Skeletal muscle cell (primary cell): ENCODE measurements at places on chromosomes 5 and 9.

DNA sequence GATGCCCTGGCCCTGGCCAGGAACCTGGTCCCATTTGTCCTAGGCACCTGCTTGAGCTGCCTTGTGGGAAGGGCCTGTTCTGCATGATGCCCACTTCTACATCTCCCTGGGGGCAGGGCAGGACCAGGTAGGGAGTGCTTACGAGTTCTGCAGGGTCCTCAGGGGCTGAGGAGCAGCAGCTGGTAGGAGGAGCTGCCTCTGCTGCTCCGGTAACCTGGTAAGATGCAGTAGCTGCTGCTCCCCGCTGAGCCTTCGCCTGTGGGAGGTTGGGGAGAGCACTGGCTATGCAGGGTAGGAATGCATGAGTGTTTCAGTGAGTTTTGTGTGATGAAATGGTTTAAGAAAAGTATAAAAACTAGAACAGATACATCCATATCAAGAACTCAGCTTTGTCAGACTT is 13.6 kb downstream of the LRRC8A start:
- no peak for DNase-seq

DNA sequence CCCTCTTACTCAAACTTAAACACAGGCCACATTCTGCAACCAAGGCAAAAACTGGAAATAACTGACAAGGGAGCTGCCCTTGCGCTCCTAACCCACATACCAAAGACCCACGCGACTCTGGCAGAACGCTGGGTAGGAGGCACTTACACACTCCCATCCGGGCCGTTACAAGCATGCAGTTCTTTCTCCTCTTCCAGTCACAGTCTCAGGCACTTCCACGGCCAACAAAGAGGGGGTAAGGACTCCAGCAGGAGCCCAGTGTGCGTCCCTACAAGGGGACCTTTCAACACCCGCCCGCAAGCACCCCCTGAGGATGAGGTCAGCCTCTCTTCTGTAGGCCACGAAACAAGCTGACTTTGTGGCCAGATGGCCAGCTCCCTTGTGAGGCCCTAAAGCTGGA is 57.4 kb downstream of the SERINC5 start:
- DNase-seq = no peak

GRCh38 chr5:65961633-65962032 is 35.3 kb downstream of the ERBIN start:
- peak; percentile 17 for DNase-seq

GRCh38 chr9:3746296-3747275 is 220.8 kb upstream of the RFX3 start:
- peak; percentile 71 for DNase-seq

DNA sequence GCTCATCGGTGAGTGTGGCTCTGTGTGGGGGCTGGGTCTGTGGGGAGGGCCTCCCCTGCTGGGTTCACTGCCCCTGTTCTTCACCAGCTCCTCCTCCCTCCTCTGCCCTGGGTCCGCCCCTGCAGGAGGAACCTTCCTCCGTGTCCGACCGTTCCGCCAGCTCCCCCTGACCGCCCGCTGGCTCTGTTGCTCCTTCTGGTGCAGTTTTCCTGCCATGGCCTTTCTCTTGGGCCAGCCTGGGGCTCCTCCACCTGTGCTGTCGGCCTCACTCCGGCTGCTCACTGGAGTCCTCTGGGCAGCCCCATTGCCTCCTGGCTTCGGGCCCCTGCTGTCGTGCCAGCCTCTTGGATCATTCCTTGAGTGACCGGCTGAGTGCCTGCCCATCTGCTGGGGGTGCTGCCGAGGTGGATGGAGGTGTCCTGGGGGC is 12.3 kb downstream of the RNU6ATAC start:
- DNase-seq = no peak

- no peak for DNase-seq
Measured at GRCh38 chr9:129850821-129851550, 15.7 kb downstream of the USP20 start.

- DNase-seq = peak; percentile 60
Measured at GRCh38 chr5:126998201-126998631, 32.1 kb downstream of the MARCHF3 start.

GRCh38 chr5:6317116-6317798 is 61.1 kb downstream of the MED10 start:
- no peak for DNase-seq

GRCh38 chr9:113853333-113853732 is 22.8 kb upstream of the ZNF618 start:
- no peak for DNase-seq

DNA sequence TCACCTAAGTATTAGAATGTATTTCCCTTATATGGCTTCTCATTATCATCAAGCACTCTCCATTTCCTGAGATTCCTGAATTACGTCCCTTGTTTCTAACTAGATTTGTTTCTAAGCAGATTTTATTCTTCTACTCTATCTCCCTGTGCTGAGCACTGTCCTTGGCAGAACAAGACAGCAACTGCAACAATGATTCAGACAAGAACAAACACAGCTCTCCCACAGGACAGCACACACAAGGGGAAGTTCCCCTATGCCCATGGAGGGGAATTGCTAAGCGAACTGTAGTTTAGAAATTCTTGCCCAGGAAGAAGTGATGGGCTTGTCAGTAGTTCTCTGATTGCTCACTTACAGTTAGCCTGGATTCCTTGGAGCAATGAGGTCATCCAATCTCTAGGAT is 759.9 kb downstream of the DTWD2 start:
- no peak for DNase-seq

DNA sequence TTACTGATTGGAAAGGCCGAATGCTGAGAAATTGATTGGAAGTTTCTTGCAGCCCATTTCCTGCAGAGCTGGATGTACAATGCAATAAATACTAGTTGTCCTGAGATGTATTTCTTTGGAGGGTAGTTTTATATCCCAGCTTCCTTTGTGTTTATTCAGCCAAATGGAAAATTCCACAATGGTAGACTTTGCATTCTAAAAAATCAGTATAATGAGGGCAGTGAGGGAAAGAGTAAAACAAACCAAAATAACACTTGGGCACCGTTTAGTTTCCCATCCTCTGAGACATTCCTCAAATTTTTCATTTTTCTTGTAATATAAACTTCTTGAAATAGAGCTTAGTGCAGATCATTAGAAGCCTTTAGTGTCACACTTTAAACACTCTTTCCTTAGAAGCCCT is 379.4 kb downstream of the EBF1 start:
- no peak for DNase-seq

DNA sequence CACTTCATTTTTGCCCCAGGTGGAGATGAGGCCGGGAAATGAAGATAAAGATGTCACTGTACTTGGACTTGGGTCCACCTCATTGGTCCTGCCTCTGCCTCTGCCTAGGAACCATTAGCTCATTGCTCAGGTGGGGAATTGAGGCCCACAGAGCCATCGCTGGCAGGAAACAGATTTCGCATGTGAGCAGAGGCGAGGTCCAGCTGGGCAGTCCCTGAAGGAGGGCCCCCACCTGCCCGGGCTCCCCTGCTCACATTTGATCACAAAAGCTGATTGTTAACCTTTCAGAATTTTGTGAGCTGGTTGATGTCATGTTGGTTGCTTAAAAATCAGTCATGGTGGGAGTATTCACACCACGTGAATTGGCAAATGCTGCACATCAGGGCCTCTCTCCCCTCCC is 273.8 kb upstream of the MVB12B start:
- no peak for DNase-seq

- no peak for DNase-seq
Measured at GRCh38 chr5:133990396-133990795, 14.4 kb downstream of the VDAC1 start.

DNA sequence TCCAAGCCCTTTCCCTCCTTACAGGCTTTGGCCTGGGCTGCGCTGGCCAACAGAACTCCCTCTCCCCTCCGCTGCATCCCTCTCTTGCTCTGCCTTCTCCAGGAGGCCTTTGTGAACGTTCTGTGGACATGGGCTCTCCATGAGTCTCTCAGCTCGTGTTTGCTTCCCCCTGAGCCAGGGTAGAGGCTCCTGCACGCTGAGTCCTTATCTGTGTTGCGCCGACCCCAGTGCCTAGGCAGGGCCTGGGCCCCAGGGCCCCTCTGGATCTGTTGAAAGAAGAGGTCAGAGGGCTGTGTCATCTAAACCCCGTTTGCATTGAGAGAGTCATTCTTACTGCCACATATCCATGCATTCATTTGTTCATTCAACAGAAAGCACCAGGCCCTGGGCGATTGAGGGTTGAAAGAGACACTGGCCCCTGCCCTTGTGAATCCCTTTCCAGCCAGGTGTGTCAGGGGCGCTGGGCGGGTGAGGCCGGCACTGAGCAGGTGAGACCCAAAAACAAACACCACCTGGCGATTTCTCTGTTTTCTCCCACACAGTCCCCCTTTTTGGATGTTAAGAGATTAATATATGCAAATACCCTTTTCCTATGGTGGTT is 111.2 kb upstream of the IER5L start:
- DNase-seq = no peak
